H1 (cell line): ENCODE measurements at places on chromosomes 2 and 18. TPM values are rescaled to one million over a fixed set of nuclear protein-coding genes. Genes with fewer than 3 reads are reported as not detected.

The HOXD9 gene
- polyA plus RNA-seq = not detected in 2 replicates

The TGFA gene
- 1.8 and 2.1 TPM in 2 replicates for polyA plus RNA-seq

The TCF23 gene
- polyA plus RNA-seq = 0.02 TPM in 2 replicates

The SERPINB13 gene
- polyA plus RNA-seq = not detected in 2 replicates

The CABYR gene
- polyA plus RNA-seq = 9.4 and 14.5 TPM in 2 replicates

The CD8B2 gene
- polyA plus RNA-seq = 0.02 and 0.03 TPM in 2 replicates

The TMEM247 gene
- polyA plus RNA-seq = not detected in 2 replicates

The L3MBTL4 gene
- polyA plus RNA-seq = 0.67 and 1.0 TPM in 2 replicates

The GPR55 gene
- polyA plus RNA-seq = not detected in 2 replicates

The ABCG5 gene
- not detected in 2 replicates for polyA plus RNA-seq

The DYSF gene
- polyA plus RNA-seq = 5.8 and 6.6 TPM in 2 replicates

The ANKRD30BL gene
- polyA plus RNA-seq = 0.05 and 0.06 TPM in 2 replicates

The SIX2 gene
- 0.47 and 0.77 TPM in 2 replicates for polyA plus RNA-seq

The MOCOS gene
- polyA plus RNA-seq = 4.7 and 4.8 TPM in 2 replicates

The ZNG1B gene
- 8.5 and 12.8 TPM in 2 replicates for polyA plus RNA-seq

The RNU2-63P gene
- not detected in 2 replicates for polyA plus RNA-seq

The PLB1 gene
- polyA plus RNA-seq = 0.08 and 0.36 TPM in 2 replicates

The GREB1L gene
- polyA plus RNA-seq = 1.6 and 2.9 TPM in 2 replicates

The ZNF804A gene
- 0.02 TPM in 2 replicates for polyA plus RNA-seq

The IER3IP1 gene
- 3.9 and 6.0 TPM in 2 replicates for polyA plus RNA-seq

The STK39 gene
- 9.8 and 13.7 TPM in 2 replicates for polyA plus RNA-seq

The PTMA gene
- 643 and 683 TPM in 2 replicates for polyA plus RNA-seq

The NEMP2 gene
- 2.0 and 3.1 TPM in 2 replicates for polyA plus RNA-seq

The PRSS56 gene
- 0.03 and 0.11 TPM in 2 replicates for polyA plus RNA-seq

The CYBRD1 gene
- polyA plus RNA-seq = 9.2 and 10.7 TPM in 2 replicates

The IAH1 gene
- polyA plus RNA-seq = 11.3 and 21.5 TPM in 2 replicates

The ARHGAP15 gene
- polyA plus RNA-seq = 0.03 TPM in 1 of 2 replicates, not detected in the other

The ADGRF3 gene
- polyA plus RNA-seq = 0.31 and 0.54 TPM in 2 replicates

The CKAP2L gene
- polyA plus RNA-seq = 1.6 and 2.5 TPM in 2 replicates

The KYNU gene
- polyA plus RNA-seq = 0.06 and 0.09 TPM in 2 replicates

The POTEI gene
- polyA plus RNA-seq = 0.19 and 0.20 TPM in 2 replicates

The CPO gene
- polyA plus RNA-seq = 0.50 and 1.3 TPM in 2 replicates

The IL36B gene
- not detected in 2 replicates for polyA plus RNA-seq

The CHRND gene
- polyA plus RNA-seq = 0.11 and 0.24 TPM in 2 replicates

The MAP2 gene
- 7.2 and 9.4 TPM in 2 replicates for polyA plus RNA-seq

The FAM237A gene
- polyA plus RNA-seq = not detected in 2 replicates

The HOXD13 gene
- polyA plus RNA-seq = not detected in 2 replicates

The ACVR1C gene
- 0.17 and 0.21 TPM in 2 replicates for polyA plus RNA-seq

The DNAJC5G gene
- polyA plus RNA-seq = 0.75 and 0.83 TPM in 2 replicates

The ACTG2 gene
- 4.8 and 6.2 TPM in 2 replicates for polyA plus RNA-seq

The NGEF gene
- 2.7 and 3.9 TPM in 2 replicates for polyA plus RNA-seq

The TUBA3E gene
- not detected in 2 replicates for polyA plus RNA-seq

The DOCK10 gene
- 0.24 and 0.33 TPM in 2 replicates for polyA plus RNA-seq

The TRAF3IP1 gene
- 2.3 and 2.8 TPM in 2 replicates for polyA plus RNA-seq

The PLCL1 gene
- polyA plus RNA-seq = not detected in 2 replicates
